T-helper 1 cell (primary cell): ENCODE measurements at places on chromosomes 11 and 22.

DNA sequence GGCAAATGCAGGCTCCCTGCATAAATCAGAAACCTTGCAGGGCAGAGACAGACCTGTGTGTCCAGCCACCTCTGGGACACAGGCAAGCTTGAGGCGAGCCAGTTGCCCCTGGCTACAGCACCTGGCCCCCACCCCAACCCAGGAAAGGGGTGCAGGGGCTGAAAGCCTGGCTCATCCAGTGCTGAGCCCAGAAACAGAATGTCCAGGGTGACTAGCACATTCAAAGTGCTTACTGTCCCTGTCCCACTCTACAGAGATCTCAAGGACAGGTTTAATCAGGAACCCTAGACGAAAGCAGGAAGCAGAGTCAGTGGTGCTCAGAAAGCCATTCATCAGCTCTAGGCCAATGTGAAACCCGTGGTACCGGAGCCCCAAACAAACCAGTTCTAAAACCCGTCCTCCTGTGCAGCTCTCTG is 31.9 kb downstream of the PLEKHA7 start:
- no peak for DNase-seq

GRCh38 chr11:24421766-24422165 is 75.1 kb upstream of the LUZP2 start:
- DNase-seq, result no peak

DNA sequence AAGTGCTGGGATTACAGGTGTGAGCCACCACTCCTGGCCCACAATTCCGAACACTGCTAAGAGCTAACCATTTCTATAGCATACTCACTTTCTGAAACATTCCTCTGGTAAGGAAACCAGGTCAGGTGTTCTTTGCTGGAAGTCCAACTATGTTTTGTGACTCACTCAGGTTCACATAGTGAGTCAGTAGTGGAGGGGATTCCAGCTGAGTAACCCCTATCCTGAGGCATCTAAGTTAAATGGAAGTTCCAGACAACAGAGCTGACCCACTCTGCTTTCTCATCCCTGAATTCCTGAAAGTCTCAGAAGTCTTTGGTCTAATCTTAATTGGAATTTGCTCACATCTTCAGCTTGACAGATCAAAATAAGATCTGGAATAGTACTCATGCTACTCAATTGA is 3.0 kb upstream of the CHRNA10 start:
- DNase-seq, result no peak

GRCh38 chr11:34268906-34269430 is 88.8 kb downstream of the ABTB2 start:
- DNase-seq, result no peak

GRCh38 chr11:2661173-2662023 is 38.4 kb downstream of the KCNQ1OT1 start:
- DNase-seq, result no peak

GRCh38 chr11:29751618-29752017 is 265.2 kb downstream of the KCNA4 start:
- no peak for DNase-seq

- no peak for DNase-seq
Observed at GRCh38 chr22:46326066-46326680, 9.3 kb upstream of the TRMU start.

- no peak for DNase-seq
Observed at GRCh38 chr22:20192972-20193760, 42.3 kb upstream of the CCDC188 start.
